Stimulated activated naive B cell treated with anti-CD40 and anti-IgM and Interleukin-4, amounts not matched to agents 10 μg/mL and 1 μg/mL and 100 μg/mL, for 72 hours (primary cell): ENCODE measurements at places on chromosomes 3 and 15.

- DNase-seq, result no peak
These were observed 11.1 kb downstream of the WDR53 start for GRCh38 chr3:196557236-196557635.

DNA sequence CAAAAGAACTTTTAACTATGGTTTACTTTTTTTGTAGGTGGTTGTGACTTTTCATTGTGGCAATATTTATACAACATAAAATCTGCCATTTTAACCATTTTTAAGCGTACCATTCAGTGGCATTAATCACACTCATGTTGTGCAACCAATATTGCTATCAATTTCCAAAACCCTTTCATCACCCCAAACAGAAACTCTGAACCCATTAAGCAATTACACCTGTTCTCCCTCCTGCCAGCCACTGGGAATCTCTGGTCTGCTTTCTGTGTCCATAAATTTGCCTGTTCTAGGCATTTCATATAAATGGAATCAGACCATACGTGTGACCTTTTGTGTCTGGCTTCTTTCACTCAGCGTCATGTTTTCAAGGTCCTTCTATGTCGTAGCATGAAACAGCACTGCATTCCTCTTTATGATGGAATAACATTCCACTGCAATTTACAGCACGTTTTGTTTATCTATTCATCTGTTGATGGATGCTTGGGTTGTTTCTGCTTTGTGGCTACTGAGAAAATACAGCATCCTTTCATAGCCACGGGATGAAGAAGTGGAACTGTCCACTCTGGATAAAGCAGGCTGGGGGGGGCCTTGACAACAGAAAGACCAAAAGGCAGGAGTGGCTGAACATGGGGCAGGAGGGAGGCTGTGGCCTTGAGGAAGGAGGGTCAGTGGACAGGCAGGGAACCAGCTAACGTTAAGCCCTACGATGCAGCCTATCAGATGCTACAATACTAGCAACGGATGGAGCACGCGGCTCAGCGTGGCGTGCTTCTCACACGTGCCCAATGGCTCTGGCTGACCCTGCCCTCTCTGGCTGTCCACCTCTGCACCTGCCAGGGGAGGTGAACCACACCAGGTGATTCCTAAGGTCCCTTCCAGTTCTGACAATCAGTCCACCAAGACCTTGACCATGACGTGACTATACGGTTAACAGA lies 110.9 kb downstream of the SEC22A start:
- no peak for DNase-seq

DNA sequence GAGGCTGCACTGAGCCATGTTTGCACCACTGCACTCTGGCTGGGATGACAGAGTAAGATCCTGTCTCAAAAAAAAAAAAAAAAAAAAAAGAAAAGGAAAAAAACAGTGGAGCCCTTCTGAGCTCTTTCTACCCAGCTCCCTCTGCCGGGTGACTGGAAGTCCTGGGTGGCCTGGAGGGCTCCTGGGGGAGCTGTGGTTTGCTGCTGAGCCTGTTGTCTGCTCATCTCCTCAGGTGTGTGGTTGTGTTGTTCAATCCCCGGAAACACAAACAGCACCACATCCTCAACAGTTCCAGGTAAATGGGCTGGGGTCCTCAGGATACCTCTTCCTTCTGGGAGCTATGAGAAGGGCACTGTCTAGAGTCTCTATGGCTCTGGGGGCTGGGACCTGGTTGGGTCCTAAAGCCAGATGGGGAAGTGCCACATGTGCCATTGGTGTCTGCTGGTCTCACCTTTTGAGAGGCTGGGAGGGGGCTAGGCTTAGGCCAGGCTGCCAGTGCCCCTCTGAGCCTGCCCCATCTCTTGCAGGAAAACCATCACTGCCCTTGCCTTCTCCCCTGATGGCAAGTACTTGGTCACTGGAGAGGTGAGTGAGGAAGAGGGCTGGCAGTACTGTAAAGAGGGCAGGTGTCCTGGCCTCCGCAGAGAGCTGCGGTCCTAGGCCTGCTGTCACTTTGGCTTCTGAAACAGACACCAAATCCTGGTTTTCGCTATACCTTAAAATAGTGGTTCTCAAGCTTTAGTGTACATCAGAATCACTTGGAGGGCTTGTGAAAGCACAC lies 17.1 kb upstream of the JMJD7 start:
- no peak for DNase-seq

- DNase-seq, result no peak
These were observed 94.4 kb downstream of the ST6GAL1 start for GRCh38 chr3:187024536-187025226.

DNA sequence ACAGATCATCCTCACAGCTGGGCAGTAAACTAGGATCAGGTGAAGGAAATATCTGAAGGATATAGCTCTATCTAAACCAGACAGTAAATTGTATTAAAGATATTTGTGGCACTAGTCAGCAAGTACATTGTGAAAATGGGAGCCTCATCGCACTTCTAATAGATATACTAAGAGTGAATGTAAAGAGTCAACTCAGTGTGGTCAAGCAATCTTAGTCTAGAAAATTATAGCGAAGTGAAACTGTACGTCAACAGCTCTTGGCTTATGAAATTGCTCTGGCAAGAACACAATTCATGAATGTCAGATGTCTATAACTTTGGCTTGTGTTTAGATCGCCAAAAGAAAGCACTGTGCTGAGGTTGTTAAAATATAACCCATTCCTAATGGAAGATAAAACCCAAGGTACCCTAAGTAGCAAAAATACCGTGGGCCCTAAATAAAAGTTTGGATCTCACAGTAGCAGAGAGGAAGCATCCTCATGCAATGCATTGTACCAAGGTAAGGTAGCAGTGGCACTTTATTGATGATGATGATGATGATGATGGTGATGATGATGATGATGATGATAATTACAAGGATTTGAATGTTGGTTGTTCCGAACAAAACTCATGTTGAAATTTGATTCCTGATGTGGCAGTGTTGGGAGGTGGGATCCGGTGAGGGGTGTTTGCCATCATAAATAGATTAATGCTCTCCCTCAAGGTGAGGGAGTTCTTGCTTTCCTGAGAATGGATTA lies 228.5 kb downstream of the UNC13C start:
- DNase-seq, result no peak

- DNase-seq, result no peak
These were observed 18.4 kb downstream of the IGDCC4 start for GRCh38 chr15:65404186-65404872.

- DNase-seq, result no peak
These were observed 24.6 kb upstream of the MCCC1 start for GRCh38 chr3:183123891-183124290.

GRCh38 chr3:119293871-119294695 lies at the start of gene ARHGAP31:
TSS of gene ARHGAP31 (plus strand) at chr3:119294383. CDS start at chr3:119294905, 522 bp downstream.
- peak; percentile 81 for DNase-seq

GRCh38 chr15:45346381-45346780 lies 32.0 kb downstream of the GATM start:
- no peak for DNase-seq

DNA sequence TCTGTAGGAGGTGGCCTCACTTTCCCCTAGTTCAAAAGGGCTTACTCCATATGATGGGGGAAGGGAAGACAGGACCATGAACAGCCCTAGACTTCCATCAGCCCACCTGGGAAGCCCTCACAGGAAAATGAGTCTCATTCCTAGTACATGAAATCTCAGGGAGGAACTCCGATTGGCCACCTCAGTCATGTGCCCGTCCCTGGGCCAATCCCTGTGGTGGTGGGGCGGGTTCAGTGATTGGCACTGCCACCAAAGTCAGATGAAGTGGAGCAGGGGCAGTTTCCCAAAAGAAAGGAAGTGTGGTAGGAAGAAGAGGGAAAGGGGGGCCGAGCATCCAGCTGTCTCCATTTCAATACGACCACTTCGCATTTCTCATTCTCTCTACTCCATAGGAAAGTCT lies 25.9 kb upstream of the GP9 start:
- no peak for DNase-seq

DNA sequence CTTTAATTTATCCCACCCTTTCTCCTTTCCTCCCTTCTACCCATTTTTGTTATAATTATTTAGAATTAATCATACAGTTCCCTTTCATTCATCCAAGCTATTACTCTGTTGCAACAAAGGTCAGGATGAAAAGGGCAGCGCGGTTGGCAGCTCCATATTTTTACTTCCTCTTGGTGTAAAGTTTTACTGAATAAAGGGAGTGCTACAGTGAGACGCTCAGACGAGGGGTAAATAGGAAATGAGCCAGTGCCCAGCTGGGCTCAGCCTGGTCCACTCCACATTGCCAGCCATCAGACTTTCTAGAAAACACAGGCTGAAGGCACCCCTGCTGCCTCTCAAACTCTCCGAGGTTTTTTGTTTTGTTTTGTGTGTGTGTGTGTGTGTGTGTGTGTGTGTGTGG lies 21.9 kb upstream of the ZBTB38 start:
- no peak for DNase-seq

GRCh38 chr3:76869726-76870384 lies 170.0 kb upstream of the ROBO2 start:
- no peak for DNase-seq

GRCh38 chr3:136008732-136009470 lies 43.4 kb downstream of the PPP2R3A start:
- DNase-seq, result no peak

- DNase-seq, result no peak
These were observed 172.0 kb upstream of the TP63 start for GRCh38 chr3:189459231-189459630.

DNA sequence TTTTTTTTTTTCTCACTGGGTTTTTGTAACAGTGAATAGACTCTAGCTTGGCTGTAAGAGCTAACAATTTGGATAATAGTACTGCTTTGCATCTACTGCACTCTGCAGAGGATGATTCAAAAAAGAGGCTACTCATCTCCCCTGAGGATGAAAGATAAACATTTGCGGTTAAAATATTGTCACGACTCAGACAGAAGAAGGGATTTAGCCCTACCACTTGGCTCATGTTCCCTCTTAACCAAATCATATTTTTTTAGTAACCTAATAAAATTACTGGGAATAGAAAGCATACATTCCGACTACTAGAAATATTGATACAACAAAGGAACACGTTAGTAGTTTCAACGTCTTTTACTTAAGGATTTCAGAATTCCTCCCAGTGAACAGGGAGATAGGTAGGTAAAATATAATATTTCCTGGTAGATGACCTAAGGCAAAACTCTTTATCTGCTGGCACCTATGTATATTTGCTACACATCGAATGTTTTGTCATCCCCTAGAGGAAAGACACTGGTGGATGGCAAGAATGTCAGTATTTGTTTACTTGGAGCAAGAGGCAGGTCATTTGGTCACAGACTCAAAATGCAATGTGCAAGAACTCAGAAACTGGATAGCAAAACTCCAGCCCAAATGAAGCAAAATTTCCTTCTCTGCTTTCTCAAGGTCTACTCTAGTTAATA lies 110.8 kb downstream of the GREM1 start:
- DNase-seq, result no peak

DNA sequence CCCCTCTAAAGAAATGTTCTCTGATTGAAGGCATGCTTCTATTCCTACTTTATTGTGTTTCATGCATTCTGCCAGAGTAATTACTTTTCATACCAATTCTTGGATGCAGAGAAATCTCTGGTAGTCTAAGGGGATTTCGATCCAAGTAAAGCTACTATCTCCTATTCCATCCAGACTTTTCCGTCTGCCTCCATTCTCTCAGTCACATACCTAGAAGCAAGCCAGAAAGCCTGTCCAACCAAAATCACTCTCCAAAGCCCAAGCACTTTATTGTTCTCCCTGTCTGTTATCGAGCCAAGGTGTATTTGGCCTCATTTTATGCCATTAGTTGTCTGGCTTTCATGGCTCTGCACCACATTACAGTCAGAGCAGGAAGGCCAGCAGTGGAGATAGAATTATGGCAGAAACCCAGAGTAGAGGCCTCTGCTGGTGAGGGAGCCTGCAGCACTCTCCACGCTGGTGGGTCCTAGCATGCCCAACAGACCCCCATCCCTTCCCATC lies 95.9 kb downstream of the SLC49A4 start:
- DNase-seq, result no peak

GRCh38 chr3:109118584-109118983 lies 650 bp upstream of the MORC1 start:
- DNase-seq, result no peak

DNA sequence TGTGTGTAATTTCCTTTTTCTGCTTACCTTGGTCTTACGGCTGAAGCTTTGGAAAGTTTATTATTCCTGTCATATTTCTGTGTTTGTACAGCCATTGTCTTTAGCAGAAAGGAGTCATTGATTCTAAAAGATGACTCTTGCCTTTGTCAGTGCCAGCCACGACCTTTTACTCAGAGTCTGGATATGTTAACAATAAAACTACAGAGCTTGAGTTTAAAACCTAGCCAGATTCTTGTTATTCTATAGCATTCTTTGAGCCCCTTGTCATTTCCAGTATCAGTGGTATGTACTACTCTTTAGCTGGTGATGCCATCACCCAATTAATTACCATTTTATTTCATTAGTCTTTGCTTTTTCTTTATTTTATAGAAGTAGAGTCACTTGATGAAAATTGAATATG lies 142.4 kb downstream of the TCF12 start:
- no peak for DNase-seq

- no peak for DNase-seq
These were observed 86.0 kb downstream of the SEMA5B start for GRCh38 chr3:122941228-122942206.

GRCh38 chr15:101478701-101479341 lies 10.7 kb downstream of the PCSK6 start:
- no peak for DNase-seq

- DNase-seq, result peak; percentile 15
These were observed 134.2 kb upstream of the SATB1 start for GRCh38 chr3:18559331-18559842.

DNA sequence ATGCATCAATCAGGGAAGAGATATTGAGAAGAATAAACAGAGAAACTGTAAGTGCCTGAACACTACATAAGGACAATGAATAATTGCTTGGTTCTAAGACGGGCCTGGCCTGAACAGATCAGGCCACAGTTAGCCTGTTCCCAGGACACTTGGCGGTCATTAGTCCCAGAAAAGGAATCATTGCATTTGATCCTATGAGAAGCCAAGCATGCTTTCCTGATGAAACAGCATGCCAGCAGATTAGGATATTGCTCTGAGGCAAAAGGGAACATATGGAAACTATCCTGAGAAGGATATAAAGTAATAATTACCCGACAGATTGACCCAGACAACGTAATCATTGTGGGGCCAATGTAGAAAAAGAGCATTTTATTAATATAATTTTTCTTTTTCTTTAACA lies 51.9 kb downstream of the STRIT1 start:
- no peak for DNase-seq

DNA sequence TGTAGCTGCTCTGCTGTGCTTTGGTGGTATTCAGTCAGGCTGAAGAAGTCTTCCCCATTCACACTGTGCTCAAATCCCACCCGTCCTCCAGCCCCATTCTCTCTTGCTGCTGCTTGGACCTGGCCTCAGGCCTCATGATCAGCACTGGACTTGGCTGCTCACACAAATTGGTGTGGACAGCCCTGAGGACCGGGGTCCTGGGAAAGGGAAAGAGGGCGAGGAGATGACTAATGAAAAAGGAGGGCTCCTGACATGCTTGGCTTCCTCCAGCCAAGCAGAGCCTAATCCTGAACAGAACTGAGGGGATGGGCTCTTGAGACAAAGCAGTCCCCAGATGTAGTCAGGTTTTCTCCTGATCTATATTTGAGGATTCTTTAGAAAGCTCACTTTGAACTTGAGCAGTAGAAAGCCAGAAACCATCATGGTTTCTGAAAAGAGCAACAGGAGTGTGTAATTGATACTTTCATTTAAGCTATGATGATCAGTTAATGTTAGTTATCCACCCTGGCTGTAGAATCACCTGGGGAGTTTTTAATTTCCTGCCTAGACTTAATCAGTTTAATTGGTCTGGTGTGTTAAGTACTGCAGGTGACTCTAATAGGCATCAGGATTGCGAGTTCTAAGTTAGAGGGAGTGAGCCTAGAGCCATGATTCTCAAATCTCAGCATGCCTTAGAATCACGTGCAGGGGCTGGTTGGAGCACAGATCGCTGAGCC lies 79.4 kb upstream of the THBS1 start:
- no peak for DNase-seq

GRCh38 chr15:68822818-68823217 lies 2.1 kb upstream of the ANP32A start:
- DNase-seq, result no peak
